Bronchial epithelial cell (primary cell): ENCODE measurements at places on chromosomes 2 and 18. TPM values are rescaled to one million over a fixed set of nuclear protein-coding genes. Genes with fewer than 3 reads are reported as not detected.

Gene DNAJC5G
- not detected in 2 replicates for total RNA-seq

Gene ANKRD62
- total RNA-seq, result under 0.01 and 0.13 TPM in 2 replicates

Gene ANKRD53
- not detected in 2 replicates for total RNA-seq

Gene DPP10
- total RNA-seq, result under 0.01 and 0.26 TPM in 2 replicates

Gene GCFC2
- 10.0 and 14.0 TPM in 2 replicates for total RNA-seq

Gene G6PC2
- not detected in 2 replicates for total RNA-seq

Gene ADAM23
- total RNA-seq, result under 0.01 and 0.13 TPM in 2 replicates

Gene RNPEPL1
- total RNA-seq, result 10.8 and 12.3 TPM in 2 replicates

Gene RUFY4
- not detected in 2 replicates for total RNA-seq

Gene RTP5
- total RNA-seq, result not detected in 2 replicates

Gene KCNE4
- under 0.01 and 0.26 TPM in 2 replicates for total RNA-seq

Gene ITGB6
- 21.1 and 31.5 TPM in 2 replicates for total RNA-seq

Gene BMP10
- not detected in 2 replicates for total RNA-seq

Gene CLHC1
- total RNA-seq, result 6.8 and 10.1 TPM in 2 replicates

Gene CNRIP1
- 0.26 TPM in 1 of 2 replicates, not detected in the other for total RNA-seq

Gene KIF5C
- not detected in 2 replicates for total RNA-seq

Gene ASB18
- 0.38 TPM in 1 of 2 replicates, not detected in the other for total RNA-seq

Gene FAM237A
- total RNA-seq, result not detected in 2 replicates

Gene REG1B
- not detected in 2 replicates for total RNA-seq

Gene RAD51AP2
- 0.13 TPM in 1 of 2 replicates, not detected in the other for total RNA-seq

Gene MRPL30
- 21.5 and 22.6 TPM in 2 replicates for total RNA-seq

Gene INHA
- under 0.01 and 0.13 TPM in 2 replicates for total RNA-seq

Gene TXNDC2
- under 0.01 TPM in 1 of 2 replicates, not detected in the other for total RNA-seq

Gene GPR155
- 1.3 TPM in 2 replicates for total RNA-seq

Gene KCNK3
- total RNA-seq, result not detected in 2 replicates

Gene SESTD1
- 15.3 and 20.5 TPM in 2 replicates for total RNA-seq

Gene OBSL1
- 9.2 and 15.2 TPM in 2 replicates for total RNA-seq

Gene PIEZO2
- under 0.01 and 1.3 TPM in 2 replicates for total RNA-seq

Gene PKDCC
- 0.38 and 0.79 TPM in 2 replicates for total RNA-seq

Gene IL1RL1
- 65.8 and 162 TPM in 2 replicates for total RNA-seq

Gene CYB5A
- total RNA-seq, result 53.2 and 66.3 TPM in 2 replicates

Gene CCDC150
- 2.4 and 3.3 TPM in 2 replicates for total RNA-seq

Gene C18orf54
- 1.1 and 2.0 TPM in 2 replicates for total RNA-seq

Gene ADGRF3
- total RNA-seq, result not detected in 2 replicates

Gene PLA2R1
- 2.1 and 4.5 TPM in 2 replicates for total RNA-seq

Gene SH3YL1
- 88.8 and 104 TPM in 2 replicates for total RNA-seq

Gene EFEMP1
- 113 and 227 TPM in 2 replicates for total RNA-seq

Gene MPP4
- total RNA-seq, result 0.13 TPM in 1 of 2 replicates, not detected in the other

Gene BOK
- 18.4 and 19.5 TPM in 2 replicates for total RNA-seq

Gene MERTK
- 3.9 and 5.8 TPM in 2 replicates for total RNA-seq

Gene ERFE
- 4.2 and 5.8 TPM in 2 replicates for total RNA-seq

Gene PRSS56
- total RNA-seq, result not detected in 2 replicates

Gene GRB14
- total RNA-seq, result 0.77 and 1.8 TPM in 2 replicates

Gene CCT4
- 122 and 183 TPM in 2 replicates for total RNA-seq

Gene PLCL1
- under 0.01 TPM in 1 of 2 replicates, not detected in the other for total RNA-seq

Gene TDRD15
- not detected in 2 replicates for total RNA-seq

Gene CROCC2
- total RNA-seq, result 0.26 TPM in 1 of 2 replicates, not detected in the other

Gene KLHL41
- under 0.01 TPM in 1 of 2 replicates, not detected in the other for total RNA-seq

Gene CDH7
- not detected in 2 replicates for total RNA-seq

Gene HOXD12
- total RNA-seq, result not detected in 2 replicates

Gene FEV
- total RNA-seq, result not detected in 2 replicates

Gene STPG4
- total RNA-seq, result under 0.01 and 0.51 TPM in 2 replicates

Gene PARD6G
- total RNA-seq, result 12.4 and 13.2 TPM in 2 replicates

Gene MOGAT1
- total RNA-seq, result not detected in 2 replicates
